ENCODE measurements at places on chromosomes 2 and 18.

- no peak for DNase-seq
These were observed 797 bp downstream of the TTC32 start for GRCh38 chr2:19900931-19901441.

DNA sequence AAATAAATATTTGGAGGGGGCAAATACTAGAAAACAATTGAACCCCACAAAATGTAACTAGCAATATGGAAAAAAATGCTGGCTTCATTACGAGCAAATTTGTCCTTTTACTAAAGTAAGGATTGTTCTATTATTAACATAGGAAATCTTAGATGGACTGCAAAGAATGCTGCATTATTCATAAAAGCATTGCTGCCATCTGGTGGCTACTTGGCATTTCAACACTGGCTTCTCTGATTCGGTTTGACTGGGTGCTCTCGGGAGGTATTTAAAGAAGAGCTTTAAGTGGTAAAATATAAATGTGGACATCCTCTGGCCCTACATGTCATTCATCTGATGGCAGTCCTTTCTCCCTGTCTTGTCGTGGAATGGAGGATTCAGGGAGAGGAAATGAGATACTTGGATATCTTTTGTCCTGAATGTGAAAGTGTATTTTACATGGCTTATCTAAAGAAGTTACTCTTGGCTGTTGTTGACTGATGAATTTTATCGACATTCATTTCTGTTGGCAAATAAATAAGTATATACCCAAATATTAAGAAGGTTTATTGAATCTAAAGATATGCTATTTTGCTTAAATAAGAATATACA is 130.2 kb downstream of the ARHGAP15 start:
- DNase-seq, result peak; percentile 71

- no peak for DNase-seq
These were observed 75.6 kb downstream of the SRD5A2 start for GRCh38 chr2:31505111-31505510.

- DNase-seq, result peak; percentile 7
These were observed 27.9 kb downstream of the WDR33 start for GRCh38 chr2:127783101-127783500.

- DNase-seq, result no peak
These were observed 61.8 kb upstream of the LAPTM4A start for GRCh38 chr2:20113004-20113796.

DNA sequence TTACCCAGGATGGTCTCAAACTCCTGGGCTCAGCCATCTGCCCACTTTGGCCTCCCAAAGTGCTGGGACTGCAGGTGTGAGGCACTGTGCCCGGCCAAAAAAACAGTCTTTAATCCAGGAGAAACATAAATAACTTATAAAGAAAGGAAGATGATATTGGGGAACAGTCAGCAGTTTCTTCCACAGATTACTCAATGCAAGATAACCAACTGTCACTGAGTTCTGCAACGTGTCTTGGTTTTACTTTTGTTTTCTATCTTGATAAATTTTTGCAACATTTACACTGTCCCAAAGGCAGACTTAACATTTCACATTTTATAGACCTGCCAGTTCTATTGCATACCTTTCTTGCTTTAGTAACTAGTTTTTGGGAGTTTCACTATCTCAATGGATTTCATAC is 71.1 kb downstream of the ANKRD44 start:
- DNase-seq, result no peak

- DNase-seq, result peak; percentile 82
These were observed 45.2 kb downstream of the PCBP1 start for GRCh38 chr2:70132244-70133126.

DNA sequence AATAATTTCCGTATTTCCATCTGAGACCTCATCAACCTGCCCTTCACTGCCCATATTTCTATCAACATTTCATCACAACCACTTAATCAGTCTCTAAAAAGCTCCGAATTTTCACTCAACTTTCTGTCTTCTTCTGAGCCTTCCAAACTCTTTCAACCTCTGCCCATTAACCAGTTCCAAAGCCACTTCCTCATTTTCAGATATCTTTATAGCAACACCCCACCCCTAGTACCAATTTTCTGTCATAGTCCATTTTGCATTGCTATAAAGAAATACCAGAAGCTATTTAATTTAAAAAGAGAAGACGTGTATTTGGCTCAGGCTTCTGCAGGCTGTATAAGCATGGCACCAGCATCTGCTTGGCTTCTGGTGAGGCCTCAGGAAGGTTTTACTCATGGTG is 107.0 kb downstream of the PTGR3 start:
- no peak for DNase-seq

GRCh38 chr2:58032764-58033080 is 13.9 kb upstream of the VRK2 start:
- DNase-seq, result no peak

- no peak for DNase-seq
These were observed 19.3 kb downstream of the BCL11A start for GRCh38 chr2:60534052-60534685.

DNA sequence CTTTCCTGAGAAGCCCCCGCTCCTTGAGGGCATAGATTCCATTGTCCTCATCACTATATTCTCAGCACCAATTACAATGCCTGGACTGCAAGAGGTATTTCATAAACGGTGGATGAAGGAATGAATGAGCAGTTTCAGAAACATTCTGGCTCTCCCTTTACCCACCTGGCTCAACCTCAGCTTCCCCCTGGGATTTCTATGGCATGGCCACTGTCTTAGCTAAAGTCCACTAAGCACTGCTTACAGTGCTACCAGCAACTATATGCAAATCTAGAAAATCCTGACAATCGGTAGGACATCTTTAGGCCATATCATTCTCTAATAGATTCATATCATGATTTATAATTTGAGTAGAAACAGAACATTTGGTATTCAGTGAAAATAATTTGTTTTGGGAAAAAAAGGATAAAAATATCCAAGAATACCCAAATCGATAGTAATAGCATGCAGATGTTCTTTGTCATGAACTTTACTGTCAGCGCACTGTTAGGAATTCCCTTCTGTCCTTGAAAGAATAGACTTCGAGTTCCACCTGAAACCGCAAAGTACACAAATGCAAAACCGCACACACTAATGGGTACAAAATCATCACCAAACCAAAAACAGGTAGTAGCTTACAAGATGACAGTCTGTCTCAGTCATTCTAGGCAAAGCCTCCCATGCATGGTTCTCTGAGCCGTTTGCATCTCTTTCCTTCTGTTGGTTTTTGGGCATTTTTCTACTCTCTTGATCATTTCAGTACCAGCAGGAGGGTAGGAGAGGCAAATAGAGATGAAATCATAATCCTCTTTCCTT is 303.6 kb upstream of the ID2 start:
- DNase-seq, result no peak

DNA sequence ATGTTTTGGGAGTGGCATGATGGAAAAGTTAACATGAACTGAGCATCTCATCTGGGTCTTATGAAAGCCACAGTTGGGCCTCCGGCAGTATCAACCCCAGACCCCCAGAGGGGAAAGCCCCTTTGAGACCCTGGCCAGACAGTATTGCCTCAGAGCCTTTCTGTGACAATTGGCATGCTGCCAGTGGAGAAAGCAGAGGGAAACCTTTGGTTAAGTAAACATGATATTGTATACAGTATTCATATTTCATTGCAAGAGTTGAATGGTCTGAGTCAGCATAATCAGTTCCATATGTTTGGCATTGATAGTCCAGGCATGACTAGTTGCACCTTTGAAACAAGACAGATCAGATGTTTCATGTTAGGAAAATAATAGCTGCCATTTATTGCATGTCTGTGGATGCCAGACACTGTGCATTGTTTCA is 20.0 kb downstream of the MERTK start:
- DNase-seq, result peak; percentile 85

DNA sequence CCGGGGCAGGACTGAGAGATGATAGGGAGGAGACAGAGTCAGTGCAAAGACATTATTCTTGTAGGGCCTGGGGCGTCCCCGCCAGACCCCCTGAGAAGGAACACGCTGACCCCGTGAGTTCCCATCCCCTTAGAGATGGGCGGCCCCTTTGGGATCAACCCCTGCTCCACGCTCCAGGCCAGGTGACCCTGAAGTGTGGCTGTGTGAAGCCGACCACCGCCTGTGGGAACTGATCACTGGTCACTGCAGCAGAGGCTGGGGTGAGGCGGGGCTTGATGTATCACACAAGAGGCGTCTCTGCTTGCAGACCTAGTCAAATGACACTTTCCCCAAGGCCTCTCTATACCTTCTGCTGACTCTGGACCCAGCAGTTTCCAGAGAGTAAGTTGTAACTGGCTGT is 157.4 kb upstream of the TWIST2 start:
- no peak for DNase-seq

DNA sequence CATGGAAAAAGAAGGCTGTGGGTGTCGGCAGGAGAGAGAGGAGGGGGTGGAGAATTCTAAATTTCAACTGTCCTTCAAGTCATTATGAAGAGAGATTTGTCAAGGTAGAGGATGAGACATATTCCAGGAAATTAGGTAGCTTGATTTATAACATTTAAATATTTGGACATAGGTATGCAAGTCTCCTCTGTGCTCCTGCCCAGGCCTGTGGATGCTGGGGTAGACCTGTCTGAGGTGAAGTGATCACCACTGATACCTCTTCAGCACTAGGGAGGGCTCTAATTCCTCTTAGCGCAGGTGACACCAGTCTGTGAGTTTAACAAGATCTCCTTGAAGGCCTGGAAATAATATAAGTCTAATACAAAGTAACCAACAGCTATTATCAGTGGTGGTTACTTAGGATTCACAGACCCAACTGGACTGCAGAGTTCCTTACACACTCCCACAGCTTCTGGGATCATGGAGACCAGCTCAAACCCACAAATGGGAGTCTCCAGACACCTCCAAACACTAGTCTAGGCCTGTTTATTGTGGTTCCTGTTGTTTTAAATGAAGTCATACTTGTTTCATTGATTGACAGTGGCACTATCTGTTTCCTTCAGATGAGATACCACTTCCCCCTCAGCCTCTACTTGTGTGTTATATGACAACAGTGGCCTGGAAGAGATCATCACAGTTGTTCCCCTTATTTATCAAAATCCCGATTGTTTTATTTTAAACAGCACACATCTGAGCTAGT is 104.1 kb upstream of the ITPRID2 start:
- DNase-seq, result no peak

DNA sequence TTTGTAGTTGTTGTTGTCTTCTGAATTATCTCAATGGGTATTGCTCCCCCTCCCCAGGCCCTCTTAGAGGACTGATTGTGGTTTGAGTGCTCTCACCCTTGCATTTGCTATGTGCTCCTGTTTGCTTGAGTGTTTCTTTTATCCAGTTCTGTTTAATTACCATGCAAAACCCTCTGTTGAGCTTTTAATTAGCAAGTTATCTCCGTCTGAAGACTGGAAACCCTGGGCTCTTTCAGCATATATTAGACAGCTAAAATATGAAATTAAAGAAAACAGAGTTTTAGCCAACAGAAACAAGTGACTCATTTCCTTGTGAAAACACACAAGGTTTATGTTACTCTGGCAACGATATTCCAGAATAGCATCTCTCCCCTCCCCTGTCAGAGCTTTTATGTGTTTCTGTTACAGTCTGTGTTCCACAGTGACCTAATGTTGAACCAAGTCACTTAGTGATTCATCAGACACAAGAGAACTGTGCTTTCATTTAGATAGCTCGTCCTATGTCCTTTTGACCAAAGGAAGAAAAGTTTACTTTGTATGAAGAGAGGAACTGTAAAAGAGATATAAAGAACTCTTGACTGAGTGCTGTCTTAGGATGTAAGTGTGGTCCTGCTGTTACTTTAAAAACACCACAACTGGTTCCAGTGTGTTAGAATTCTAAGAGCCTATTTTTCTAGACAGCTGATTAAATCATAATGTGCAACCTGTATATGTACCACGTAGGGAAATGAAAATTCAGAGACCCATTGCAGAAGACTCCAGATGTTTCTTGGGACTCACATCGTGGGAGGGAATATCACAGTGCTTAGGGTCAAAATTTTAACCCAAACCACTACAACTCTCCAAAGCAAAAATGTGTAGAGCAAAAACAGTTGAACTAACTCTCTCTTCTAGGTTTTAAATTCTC is 172.8 kb upstream of the RBMS1 start:
- DNase-seq, result peak; percentile 87

GRCh38 chr2:34724107-34724506 is 1125.0 kb upstream of the FAM98A start:
- DNase-seq, result no peak

- no peak for DNase-seq
These were observed 138.9 kb upstream of the DCC start for GRCh38 chr18:52200921-52201663.

GRCh38 chr18:77114415-77115191 is 18.0 kb downstream of the MBP start:
- no peak for DNase-seq

DNA sequence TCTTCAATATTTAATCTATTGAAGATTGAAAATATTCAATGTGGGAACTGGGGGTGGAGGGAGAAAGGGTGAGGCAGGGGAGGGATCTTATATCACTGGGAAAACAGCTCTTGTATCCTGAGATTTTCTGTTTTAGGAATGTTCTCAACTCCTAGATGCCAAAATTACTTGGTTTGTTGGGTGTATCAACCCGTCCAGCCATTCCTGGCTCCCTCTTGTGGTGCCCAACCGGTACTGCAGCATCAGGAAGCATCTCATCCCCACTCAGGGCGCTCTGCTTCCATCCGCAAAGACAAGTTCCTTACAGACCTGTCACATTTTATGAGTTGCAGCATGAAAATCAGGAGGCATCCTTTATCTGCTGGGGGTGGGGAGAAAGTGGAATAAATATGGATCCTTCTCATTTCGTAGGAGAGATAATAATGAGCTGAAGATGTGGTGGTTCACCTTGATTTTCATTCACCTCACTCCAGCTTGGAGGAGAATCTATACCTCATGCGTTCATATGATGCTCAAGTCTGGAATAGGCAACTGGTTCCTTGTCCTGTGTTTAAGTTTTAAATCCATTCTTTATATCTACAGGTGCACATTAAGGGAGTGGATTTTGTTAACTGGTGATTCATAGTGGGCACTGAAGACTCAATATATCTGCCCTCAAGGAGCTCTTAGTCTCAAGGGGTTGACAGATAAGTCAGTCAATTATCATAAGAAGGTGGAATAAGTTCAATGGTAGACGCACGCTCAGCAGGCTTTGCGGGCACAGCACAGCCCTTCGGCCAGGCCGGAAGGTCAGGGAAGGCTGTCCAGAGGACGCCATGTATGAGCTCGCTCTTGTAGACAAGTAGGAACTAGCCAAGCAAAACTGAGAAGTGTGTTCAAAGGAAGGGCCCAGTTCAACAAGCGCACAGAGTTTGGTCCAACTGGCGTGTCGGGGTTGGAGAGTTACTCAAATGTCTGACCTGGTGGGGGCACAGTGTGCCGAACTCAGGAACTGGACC is 127.3 kb downstream of the RNF144A start:
- DNase-seq, result peak; percentile 51

DNA sequence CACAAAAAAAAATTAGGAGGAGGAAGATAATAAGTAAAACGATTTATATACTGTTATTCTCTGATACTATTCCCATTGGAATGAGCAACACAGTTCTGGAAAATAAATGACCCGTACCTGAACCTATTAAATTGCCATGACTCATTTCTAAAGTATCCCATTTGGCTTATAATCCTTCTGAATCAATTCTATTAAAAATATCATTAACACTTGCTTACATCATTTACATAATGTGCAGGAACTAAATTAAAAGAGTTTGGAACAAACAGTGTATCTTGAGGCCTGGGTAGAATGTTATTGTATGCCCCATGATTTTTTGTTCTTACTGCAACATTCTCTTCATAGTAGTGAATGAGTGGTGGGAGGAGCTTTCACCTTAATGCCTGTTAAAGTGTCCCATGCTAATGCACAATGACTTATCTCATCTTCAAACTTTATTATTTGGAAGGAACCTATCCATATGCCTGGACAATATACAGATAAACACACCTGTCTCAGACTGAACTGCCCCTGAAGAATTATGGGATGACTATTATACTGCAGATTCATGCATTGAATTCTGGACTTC is 549.9 kb upstream of the ACVR2A start:
- DNase-seq, result no peak

All from muscle of arm (tissue), 14 donors.